SW480 (cell line): ENCODE measurements at places on chromosomes 7 and 10.

DNA sequence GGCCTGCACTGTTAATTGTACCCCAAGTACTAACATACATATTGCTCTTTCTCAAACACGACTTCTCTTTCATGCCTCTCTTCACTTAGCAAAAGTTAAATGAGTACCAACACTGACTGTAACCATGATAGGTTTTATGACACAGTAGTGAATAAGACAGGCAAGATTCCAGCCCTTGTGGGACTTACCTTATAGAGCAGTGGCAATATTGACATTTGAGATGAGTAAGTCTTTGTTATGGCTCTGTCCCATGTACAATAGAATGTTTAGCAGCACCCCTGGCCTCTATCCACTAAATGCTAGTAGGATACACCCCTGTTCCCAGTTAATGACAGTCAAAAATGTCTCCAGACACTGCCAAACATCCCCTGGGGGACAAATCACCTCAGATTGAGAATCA lies 11.9 kb upstream of the COL1A2 start:
- DNase-seq, result no peak

DNA sequence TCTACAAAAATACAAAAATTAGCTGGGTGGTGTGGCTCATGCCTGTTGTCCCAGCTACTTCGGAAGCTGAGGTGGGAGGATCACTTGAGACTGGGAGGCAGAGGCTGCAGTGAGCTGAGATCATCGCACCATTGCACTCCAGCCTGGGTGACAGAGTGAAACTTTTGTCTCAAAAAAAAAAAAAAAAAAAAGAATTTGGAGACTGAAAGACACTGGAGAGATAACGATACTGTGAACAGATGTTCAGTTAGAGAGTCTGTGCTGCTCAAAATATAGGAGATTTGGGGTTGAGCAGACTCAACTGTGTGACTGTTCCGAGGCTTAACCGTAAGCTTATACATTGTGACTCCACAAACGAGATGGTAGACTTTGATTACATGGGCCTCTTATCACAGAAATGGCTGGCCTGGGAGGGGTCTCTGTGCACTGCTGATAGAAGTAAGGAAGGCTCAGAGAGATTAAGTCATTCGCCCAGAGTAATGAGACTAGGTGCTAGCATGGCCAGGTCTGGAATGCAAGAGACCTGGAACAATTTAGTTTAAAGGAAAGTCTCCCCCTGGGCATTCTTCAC lies 19.4 kb downstream of the WBP1L start:
- DNase-seq, result no peak

GRCh38 chr7:74235518-74236268 lies 18.5 kb downstream of the RFC2 start:
- DNase-seq, result no peak

- DNase-seq, result no peak
Measured at GRCh38 chr7:90846192-90846591, 250.1 kb downstream of the CDK14 start.

- DNase-seq, result no peak
Measured at GRCh38 chr7:741850-742249, 14.8 kb upstream of the PRKAR1B start.

DNA sequence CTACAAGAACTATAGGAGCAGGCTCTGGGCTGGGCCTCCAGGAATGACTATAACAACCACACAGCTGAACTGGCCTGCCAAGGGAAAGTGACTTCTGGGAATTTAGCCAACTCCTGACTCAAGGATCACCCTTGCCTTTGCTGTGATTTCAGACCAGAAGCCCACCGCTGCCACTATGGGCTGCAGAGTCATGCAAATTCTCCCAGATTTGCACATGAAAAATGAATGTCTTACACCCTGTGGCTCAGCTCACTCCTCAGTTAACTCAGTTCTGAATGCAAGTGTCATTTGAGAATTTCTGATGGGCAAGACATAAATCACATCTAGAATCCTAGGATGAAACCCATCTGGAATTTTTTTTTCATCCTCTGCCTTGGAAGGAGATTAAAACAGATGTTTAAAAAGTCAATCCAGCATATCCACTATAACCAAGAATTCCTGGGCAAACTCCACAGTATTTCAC lies 186.5 kb upstream of the BET1 start:
- DNase-seq, result no peak

- peak; percentile 86 for DNase-seq
Measured at GRCh38 chr7:51046103-51046466, 263.4 kb upstream of the GRB10 start.

DNA sequence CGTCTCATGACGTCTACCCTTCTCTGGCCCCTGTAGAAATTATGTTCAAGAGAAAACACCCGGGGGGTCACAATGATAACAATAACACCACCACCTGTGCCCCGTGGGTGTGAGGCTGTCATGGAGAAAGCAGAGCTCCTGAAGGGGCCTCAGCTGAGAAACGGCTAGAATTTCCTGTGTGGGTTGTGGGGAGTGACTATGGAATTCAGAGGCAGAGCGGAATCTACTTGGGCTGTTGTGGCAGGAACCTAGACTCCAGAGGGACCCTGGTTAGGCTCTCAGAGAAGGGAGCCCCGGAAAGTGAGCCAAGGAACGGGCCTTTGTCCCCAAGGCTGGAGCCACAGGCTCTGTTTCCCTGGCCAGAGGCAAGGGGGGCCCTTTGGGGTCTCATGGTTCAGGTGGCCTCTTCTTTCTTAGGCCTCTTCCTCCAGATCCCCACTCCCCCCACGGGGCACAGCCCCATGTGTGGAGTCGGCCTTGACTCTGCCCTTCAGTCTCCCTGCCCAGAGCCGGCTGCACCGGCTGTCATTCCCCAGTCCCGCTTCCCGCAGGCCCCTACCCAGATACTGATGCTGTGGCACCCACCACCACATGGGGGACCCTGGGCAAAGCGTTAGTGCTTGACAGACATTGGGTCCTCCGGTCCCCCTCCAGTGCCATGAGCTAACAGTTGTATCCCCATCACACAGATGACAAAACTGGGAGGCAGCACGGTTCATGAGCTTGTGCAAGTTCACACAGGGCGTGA lies 6.5 kb upstream of the GIMAP8 start:
- no peak for DNase-seq

DNA sequence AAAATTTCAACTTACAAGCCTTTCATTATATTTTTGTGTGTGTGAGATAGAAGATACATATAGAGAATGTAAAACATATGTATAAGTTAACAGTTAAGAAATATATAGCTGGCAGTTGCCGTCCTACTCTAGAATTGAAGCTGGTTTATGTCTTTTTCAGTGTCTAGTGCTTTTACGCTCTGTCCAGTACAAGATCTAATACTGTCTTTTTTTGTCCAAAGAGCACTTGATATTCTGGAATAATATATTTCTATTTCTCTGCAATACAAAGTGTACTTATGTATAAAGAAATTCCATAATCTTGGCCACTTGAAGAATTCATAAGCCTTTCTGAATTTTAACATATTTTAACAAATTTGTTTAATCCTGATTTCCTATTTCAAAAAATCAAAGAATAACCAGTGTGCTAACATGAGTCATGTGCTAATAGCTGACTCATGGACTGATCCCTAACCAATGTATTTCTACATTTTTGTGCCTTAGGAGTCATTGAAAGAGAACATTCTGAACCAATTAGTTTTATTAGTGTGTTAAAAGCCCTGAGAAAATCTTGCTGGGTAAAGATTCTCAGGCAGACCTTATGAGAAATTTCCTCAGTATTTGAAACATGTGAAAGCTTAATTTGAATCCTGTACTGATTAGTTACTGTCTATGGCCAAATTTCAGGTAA lies 73.2 kb upstream of the CCAR1 start:
- DNase-seq, result no peak

- no peak for DNase-seq
Measured at GRCh38 chr7:140062118-140062527, 628 bp downstream of the PARP12 start.
